ENCODE measurements at places on chromosomes 3 and 15. TPM values are rescaled to one million over a fixed set of nuclear protein-coding genes. Genes with fewer than 3 reads are reported as not detected.

SCN11A gene
- 0.25 TPM for total RNA-seq

ULK4 gene
- 46.8 TPM for total RNA-seq

SLC35G2 gene
- 14.7 TPM for total RNA-seq

CLDN16 gene
- 0.09 TPM for total RNA-seq

TICRR gene
- total RNA-seq = 0.33 TPM

GP5 gene
- 0.49 TPM for total RNA-seq

ACSBG1 gene
- under 0.01 TPM for total RNA-seq

RBSN gene
- total RNA-seq = 29.6 TPM

TEX55 gene
- not detected for total RNA-seq

RTP3 gene
- not detected for total RNA-seq

SNX4 gene
- 40.6 TPM for total RNA-seq

P2RY13 gene
- total RNA-seq = not detected

CLDN18 gene
- not detected for total RNA-seq

TMEM42 gene
- total RNA-seq = 13.7 TPM

REC114 gene
- total RNA-seq = not detected

Data from fibroblast of the aortic adventitia (primary cell).